ENCODE measurements at places on chromosomes 4 and X. TPM values are rescaled to one million over a fixed set of nuclear protein-coding genes. Genes with fewer than 3 reads are reported as not detected.

DNA sequence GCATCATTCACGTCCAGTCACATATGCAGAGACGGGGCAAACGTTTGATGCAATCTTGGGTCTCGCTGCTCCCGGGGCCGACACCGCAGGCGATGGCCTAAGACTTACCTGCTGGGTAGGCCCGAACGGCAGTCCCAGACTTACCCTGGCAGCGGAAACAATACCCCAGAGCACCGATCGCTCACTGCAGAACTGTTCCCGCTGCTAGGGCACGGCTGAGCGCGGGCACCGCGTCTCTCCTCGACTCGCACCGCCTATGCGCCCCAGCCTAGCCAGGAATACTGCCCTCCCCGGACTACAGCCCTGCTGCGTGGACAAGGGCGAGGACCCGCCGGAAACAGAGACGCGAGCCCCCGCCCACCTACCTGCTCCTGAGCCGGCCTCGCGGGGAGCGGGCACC is 86.2 kb downstream of the HPRT1 start:
- H3K4me3 ChIP-seq, result peak overlapping the region; percentile 82
- peak overlapping the region; percentile 95 for H3K27ac ChIP-seq
- DNase-seq, result no peak
- peaks cover 21% of the 10 kb centered on the region for H3K36me3 ChIP-seq

DNA sequence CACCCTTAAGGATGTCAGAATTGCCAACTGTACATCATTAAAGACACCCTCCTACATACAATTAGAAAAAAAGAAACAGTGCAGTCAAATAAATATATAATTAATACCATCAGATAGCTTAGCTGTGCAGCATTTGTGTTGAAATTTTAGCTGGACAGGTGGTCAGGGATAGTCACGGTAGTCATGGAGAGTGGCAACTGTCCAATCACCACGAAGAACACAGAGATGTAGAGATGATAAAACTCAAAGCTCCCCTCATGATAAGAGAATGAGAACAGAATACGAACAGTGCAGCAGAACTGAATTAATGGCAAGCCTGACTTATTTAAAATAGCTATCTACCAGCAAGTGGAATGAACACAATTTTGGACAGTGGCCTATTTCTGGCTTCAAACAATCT is 27.2 kb downstream of the SLC39A8 start:
- DNase-seq, result no peak
- no peak overlapping the region for H3K4me3 ChIP-seq
- H3K4me1 ChIP-seq, result no peaks in the 10 kb centered on the region
- no peaks in the 10 kb centered on the region for H3K36me3 ChIP-seq
- no peak overlapping the region for H3K27ac ChIP-seq

DNA sequence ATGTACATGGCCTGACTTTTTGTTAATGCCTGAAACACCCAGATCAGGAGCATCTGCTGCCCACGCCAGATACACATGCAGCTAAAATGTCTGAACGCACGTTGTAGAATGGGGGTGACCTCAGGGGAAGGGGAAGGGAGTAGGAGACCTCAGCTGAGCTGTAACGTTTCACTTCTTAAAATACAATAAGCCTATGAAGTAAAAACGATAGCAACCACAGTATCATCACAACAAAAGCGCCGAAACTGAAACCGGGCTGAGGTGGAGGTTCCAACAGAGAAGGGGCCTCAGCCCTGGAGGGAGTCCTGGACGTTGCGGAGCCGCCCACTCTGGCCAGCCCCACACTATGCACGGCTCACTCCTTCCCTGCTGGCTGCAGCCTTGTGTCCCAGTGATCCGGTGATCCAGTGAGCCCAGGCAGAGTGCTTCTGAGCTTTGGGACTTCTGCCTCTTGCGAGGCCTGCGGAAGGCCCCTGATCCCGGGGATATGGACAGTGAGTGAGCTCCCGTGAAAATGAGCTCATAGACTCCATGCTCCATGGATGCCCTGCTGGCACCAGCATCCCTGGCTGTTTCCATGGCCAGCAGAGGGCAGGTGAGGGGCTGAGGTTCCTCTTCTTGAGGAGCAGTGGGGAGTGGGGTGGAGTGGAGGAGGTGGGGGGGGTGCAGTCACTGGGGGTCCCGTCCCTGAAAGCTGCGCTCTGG is 52.0 kb downstream of the HMX1 start:
- no peak overlapping the region for H3K4me3 ChIP-seq
- H3K4me1 ChIP-seq, result no peaks in the 10 kb centered on the region

GRCh38 chr4:83231620-83232076 is 53.0 kb downstream of the COQ2 start:
- H3K4me1 ChIP-seq, result no peaks in the 10 kb centered on the region
- H3K4me3 ChIP-seq, result no peak overlapping the region
- H3K36me3 ChIP-seq, result no peaks in the 10 kb centered on the region
- no peak overlapping the region for H3K27ac ChIP-seq
- DNase-seq, result no peak

- DNase-seq, result no peak
- peaks cover 31% of the 10 kb centered on the region for H3K36me3 ChIP-seq
- H3K27ac ChIP-seq, result no peak overlapping the region
- H3K27me3 ChIP-seq, result no peaks in the 10 kb centered on the region
- H3K4me3 ChIP-seq, result no peak overlapping the region
Observed at GRCh38 chr4:13611283-13611842, 16.2 kb downstream of the BOD1L1 start.

AFF2 gene
- 6.1 TPM for total RNA-seq

SLITRK4 gene
- 4.7 TPM for total RNA-seq

FGF13 gene
- total RNA-seq, result 66.8 TPM
